ENCODE measurements at places on chromosomes 6 and 20.

DNA sequence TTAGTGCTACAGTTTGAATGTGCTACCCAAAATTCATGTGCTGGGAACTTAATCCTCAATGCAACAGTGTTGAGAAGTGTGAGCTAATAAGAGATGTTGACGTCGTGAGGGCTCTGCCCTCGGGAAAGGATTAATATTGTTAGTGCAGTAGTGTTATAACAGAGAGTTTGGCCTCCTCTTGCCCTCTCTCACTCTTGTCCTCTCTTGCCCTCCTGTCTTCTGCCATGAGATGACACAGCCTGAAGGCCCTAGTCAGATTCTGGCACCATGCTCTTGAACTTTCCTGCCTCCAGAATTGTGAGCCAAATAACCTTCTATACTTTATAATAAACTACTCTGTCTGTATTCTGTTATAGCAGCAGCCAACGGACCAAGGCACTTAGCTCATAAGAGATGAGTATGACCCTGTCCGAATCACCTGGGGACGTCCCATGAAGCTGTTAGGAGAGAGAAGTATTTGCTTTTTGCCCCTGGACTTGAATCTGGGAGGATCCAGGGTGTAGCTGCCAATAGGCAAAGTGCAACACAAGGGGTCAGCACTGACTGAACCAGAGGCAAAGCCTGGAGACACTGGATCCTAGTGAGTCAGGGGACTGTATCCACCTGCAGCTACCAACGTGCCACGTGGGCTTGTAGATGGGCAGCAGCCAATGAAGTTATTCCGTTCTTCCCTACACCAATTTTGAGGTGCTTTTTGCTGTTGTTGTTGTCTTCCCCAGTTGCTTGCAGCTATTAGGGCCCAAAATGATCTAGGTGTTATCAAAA, 233.7 kb downstream of the THBS2 start:
- DNase-seq = peak; percentile 36

- DNase-seq = no peak
Observed at GRCh38 chr6:111222341-111222740, 135.0 kb downstream of the SLC16A10 start.

- DNase-seq = peak; percentile 96
Observed at GRCh38 chr6:75412969-75413662, 80.5 kb downstream of the FILIP1 start.

DNA sequence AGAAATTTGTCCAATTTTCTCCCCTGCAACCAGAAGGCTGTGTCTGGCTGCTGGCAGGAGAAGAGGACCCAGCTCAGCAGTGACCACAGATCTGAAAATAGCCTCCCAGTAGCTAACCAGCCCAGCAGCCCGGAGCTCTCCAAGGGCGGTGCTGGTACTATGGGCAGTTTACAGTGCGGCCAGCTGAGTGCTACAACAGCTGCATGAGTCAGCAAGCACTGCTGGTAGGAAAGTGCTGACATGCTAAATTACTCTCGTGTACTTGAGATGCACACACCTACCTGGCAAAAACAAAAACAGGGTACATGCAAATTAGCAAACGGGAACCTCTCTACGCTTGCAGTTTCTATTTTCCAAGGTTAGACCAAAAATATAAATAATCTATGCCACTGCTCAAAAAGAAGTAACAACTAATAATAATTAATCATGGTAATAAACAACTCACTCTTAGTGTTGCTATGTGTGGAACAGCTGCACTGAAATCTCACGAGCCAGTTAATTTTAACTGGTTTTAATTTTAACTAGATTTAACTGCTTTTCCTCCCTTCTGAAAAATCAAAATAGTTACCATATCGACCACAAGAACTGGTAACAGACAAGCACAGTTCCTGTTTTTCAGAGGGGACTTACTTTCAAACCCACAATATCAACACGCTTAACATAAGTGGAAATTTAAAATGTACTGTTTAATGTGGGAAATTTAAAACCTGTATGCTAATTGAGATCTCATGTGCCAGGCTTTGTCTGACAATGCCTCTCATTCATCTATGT, 10.8 kb downstream of the BACH2 start:
- peak; percentile 93 for DNase-seq

DNA sequence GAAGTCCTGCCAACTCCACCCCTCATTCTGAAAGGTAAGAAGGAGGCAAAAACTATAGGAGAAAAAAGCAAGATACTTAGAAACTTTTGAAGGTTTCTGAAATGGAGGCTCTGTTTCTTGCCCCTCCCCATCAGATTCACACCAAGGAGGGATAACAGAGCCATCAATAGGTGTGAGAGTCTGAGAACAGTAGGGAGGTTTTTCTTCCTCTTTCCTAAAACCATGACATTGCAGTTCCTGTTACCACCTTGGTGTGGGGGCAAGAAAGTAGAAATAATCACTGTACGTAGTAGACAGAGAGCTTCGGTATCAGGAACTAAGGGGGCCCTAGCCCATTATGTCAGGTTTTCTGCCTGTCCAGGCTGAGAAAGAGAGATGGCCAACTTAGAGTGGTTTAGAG, 333.3 kb upstream of the SYNCRIP start:
- no peak for DNase-seq

DNA sequence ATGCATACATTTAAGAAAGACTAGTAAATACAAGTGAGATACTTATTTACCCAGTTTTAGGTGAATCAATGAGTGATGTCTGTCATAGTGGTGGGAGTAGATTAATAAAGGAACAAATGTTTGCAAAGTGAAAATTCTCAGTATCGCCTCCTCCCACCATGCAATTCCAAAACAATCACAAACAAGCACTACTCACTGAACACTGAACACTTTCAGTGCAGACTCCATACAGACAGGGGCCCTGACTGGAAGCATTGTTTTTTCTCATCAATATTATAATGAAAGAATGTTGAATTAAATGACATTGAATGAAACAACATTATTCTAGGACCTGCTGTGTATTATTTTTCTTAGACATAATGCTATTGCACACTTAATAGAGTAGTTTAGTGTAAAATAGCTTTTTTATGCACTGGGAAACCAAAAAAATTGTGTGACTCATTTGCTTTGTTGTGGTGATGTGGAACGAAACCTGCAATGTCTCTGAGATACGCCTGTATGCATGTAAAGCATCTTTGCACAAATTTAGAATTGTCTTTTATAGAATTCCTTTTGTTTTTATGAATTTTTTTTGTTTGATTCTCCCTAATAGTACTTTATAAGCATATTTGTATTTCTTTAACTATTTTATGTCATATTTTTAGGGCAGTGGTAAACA, 317.5 kb downstream of the UTRN start:
- DNase-seq = no peak

DNA sequence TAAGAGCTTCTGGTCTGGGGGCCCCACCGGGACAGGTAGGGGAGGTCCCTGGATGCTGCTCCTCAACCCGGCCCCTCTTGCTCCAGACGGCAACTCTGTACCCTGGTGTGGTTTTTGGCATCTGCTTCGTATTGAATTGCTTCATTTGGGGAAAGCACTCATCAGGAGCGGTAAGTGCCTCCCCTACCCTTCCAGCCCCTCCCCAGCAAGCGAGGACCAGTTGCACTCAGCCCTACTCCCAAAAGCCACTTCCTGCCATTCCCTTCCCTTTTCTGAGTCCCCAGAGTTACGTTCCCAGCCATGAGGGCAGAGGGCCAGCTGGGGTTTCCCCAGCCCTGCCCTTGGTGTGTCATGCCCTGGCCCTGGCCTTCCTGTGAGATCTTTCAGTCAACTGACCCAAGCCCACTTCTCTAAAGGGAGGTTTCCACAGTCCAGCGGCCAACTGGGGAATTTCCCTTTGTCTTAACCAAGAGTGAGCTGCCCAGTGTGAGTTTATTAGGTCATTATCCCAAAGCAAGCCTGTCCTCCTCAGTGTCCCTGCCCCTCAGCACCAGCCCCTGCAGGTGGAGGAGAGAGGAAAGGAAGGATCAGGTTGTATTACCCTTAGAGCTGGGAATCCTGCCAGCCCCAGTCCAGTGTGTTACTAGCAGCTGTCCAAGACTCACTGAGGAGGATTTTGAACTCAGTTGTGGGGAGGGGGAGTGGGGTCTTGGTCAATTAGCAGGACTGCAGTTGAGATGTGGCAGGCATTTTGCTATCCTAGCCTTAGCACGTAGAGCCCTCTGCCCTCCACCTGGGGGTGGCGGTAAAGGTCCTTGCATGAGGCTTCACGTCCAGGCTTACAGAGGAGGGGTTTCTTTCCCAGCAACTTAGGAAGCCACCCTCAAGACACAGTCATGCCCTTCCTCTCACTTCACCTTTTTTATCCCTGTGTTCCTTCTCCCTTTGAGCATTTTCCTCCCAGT, 45.8 kb downstream of the TM9SF4 start:
- peak; percentile 79 for DNase-seq

GRCh38 chr6:79671600-79672266, 40.6 kb downstream of the SH3BGRL2 start:
- DNase-seq = peak; percentile 60

GRCh38 chr20:2595076-2595475, 57.4 kb upstream of the NOP56 start:
- no peak for DNase-seq

DNA sequence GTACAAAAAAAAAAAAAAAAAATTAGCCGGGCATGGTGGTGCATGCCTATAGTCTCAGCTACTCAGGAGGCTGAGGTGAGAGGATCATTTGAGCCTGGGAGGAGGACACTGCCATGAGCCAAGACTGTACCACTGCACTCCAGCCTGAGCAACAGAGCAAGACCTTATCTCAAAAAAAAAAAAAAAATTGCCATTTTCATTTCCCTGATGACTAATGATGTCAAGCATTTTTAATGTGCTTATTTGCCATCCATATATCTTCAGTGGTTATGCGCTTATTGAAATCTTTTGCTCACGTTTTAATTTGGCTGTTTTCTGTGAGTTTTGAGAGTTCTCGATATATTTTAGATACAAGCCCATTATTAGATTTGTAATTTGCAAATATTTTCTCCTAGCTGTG, 46.7 kb downstream of the PFDN4 start:
- peak; percentile 37 for DNase-seq

- DNase-seq = peak; percentile 27
Observed at GRCh38 chr6:43610431-43610830, 18.6 kb downstream of the GTPBP2 start.

GRCh38 chr20:37713396-37713795, 19.6 kb downstream of the CTNNBL1 start:
- DNase-seq = no peak

DNA sequence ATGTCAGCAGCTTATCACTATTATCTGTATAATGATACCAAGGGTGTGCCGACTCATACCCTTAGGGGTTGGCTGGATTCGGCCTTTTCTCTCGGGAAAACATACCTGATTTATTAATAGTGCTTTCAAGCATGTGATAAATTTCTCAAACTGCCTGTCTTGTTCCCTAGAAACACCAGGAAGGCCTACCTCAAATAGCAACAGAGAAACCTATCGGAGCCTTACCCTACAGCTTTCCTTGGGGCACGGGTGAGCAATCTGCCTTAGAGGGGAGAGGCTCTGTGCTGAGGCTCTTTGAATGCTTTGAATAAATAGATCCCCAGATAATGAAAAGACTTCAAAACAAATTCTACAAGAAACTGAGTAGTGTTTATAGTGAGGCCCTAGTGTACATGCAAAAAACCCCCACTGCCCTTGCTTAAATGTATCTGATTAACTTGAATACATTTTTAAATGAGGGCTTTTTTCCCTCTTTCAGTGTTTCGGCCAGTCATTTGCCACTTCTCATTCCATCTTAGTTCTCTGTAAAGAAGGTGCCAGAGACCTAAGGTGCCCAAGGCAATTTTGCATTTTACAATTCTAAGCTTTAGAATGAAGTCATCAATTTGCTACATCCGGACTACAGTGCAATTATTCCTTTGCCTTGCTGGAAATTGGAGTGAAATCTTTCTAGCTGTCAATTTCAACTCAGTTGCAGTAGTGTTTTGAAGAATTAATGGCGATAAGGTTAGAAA, 320.1 kb downstream of the ESR1 start:
- DNase-seq = peak; percentile 32

DNA sequence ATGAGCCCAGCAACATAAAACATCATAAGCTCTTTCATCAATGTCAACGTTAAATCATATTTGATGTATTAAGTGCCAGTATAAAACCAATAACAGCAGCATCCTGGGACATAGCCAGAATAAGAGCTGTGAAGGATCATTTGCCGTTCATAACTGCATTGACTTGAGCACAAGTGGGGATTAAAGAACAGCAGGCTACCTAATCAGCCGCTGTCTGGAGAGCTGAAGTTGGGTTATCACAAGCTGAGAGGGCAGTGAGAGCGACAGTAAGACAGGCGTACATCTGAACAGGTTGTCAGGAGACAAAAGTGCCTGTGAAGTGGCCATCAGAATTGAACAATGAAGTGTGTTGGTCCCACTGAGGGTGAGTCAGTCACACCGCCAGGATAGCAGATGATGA, 269.6 kb downstream of the GRIK2 start:
- DNase-seq = no peak

DNA sequence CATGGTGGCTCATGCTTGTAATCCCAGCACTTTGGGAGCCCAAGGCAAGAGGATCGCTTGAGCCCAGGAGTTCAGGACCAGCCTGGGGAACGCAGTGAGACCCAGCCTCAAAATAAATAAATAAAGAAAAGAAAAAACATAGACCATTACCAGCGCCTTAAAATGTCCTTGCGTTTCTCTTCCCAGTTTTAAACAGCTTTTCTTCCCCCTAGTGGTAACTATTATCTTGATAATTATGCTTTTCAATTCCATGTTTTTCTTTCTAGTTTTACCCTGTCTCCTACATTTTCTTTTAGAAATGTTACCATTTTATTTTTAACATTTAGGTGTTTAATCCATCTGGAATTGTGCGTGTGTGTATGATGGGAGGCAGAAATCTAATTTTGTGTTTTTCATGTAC, 24.4 kb downstream of the DNAH8 start:
- DNase-seq = no peak

GRCh38 chr6:63448229-63448628, 124.1 kb upstream of the LOC128125822 start:
- peak; percentile 11 for DNase-seq

- peak; percentile 14 for DNase-seq
Observed at GRCh38 chr20:35661053-35661452, 3.6 kb downstream of the CPNE1 start.

DNA sequence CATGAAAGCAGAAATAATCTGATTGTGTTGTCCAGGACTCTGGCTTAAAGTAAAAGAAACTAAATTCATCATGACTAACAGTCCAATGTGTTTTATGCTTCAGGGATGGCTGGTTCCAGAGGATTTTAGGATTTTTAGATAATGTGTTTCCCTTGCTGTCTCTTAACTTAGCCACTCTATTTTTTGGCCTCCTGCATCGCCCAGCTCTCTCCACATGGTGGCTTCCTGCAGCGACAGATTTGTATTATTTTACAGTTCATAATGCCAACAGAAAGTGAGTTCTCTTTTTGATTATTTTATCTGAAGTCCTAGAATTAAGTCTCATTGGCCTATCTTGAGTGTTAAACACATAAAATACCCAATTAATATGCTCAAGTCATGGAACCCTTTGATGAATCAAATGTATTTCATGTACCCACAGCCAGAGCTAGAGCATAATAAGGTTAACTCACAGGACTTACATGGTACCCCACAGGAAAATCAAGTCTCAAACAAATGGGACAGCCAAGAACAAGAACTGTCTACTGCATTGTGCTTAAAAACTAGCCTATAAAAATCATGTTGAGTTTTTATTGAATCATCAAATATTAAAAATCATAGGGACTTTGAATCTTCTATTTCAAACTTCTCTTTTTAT, 582.5 kb downstream of the DOK5 start:
- DNase-seq = no peak
